Thyroid gland (tissue), 4 donors: ENCODE measurements at places on chromosomes 5 and 9. TPM values are rescaled to one million over a fixed set of nuclear protein-coding genes. Genes with fewer than 3 reads are reported as not detected.
A peak's percentile ranks its signal among the peaks of the same experiment; 100 is the strongest.

DNA sequence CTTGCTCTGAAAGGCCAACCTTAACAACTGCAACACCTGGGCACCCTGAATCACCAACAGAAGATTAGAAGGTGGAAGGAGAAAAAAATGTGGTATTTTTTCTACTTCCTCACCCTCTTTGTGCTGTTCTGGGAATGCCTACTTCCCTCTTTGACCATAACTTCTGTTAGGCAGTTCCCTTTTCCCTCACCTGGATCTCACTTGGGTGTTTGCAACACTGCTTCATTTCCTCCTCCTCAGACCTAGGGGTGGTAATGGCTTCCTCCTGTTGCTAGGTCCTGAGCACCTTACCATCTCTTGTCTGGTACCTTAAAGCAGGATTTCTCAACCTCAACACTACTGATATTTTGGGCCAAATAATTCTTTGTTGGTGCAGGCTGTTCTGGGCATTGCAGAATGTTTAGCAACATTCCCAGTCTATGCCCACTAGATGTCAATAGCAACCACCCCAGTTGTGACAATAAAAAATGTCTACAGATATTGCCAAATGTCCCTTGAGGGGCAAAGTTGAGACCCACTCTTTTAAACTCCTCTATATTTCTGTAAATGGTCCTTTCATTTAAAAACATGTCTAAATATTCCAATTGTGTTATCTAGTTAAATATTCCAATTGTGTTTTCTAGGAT is 300.0 kb upstream of the VLDLR start:
- DNase-seq: no peak

DNA sequence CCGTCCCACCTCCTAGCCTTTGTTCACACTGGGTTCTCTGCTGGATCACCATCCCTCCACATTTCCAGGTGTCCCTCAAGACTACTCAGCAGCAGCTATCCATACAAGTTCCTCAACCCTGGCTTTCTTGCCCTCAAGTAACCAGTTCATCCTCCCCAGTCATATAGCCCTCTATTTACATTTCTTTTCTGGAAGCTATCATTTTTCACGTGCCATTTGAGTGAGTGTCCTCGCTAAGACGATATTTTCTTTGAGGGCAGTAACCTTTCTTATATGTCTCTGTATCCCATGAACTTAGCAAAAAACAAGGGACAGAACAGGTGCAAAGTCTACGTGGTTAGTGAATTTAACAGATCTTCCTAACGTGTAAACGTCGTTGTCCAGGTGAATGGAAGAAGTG is 29.6 kb upstream of the KCNMB1 start:
- no peak for DNase-seq

- DNase-seq: no peak
Measured at GRCh38 chr5:37637165-37637845, 202.5 kb downstream of the GDNF start.

- DNase-seq: no peak
Measured at GRCh38 chr9:121275781-121276658, 8.1 kb downstream of the GSN start.

- no peak for DNase-seq
Measured at GRCh38 chr9:130845254-130845653, 10.2 kb downstream of the ABL1 start.

- DNase-seq: no peak
Measured at GRCh38 chr5:81105261-81105877, 127.8 kb upstream of the CKMT2 start.

DNA sequence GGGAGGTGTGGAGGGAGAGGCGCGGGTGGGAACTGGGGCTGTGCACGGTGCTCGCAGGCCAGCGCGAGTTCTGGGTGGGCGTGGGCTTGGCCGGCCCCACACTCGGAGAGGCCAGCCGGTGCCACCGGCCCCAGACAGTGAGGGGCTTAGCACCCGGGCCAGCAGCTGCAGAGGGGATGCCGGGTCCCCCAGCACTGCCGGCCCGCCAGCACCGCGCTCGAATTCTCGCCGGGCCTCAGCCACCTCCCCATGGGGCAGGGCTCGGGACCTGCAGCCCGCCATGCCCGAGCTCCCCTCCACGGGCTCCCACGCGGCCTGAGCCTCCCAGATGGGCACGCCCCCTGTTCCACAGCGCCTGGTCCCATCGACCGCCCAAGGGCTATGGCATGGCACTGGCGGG is 104.6 kb downstream of the GLIS3 start:
- DNase-seq: no peak

- no peak for DNase-seq
Measured at GRCh38 chr5:17212996-17213395, 4.4 kb upstream of the BASP1 start.

GRCh38 chr5:160359816-160360215 is 10.6 kb downstream of the C1QTNF2 start:
- DNase-seq: peak; percentile 37

DNA sequence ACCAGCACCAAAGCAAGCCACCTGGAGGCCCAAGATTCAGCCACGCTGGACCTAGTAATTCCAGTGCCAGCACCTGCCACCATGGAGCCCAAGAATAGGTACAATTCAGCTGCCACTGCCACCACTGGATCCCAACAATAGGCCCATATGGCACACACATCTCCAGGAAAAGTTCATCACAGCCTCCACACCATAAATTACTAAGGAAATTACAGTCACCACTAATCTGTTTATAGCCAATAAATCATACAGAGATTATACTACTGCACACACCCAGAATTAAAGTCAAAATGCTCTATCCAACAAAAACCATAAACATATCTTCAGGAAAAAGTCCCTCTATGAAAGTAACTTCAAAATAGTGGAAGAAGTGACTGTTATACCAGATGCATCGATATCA is 242.8 kb downstream of the SPATA31D1 start:
- DNase-seq: no peak

DNA sequence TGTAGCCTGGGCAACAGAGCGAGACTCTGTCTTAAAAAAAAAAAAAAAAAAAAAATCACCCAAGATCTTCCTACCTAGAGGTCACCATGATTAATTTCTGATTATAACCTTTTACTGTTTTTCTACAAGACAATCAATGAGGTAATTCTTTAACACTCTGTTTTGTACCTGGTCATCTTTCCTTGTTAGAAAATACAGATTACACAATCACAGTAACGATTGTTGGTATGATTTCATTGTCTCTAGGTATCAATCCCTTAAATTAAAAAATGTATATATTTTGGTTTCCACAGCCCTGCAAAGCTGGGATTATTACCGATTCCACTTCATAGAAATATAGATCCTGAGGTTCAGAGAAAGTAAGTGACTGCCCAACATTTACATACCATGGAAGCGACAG is 8.3 kb upstream of the ATG10 start:
- no peak for DNase-seq

- DNase-seq: no peak
Measured at GRCh38 chr5:112201141-112201540, 217.9 kb downstream of the EPB41L4A start.

DNA sequence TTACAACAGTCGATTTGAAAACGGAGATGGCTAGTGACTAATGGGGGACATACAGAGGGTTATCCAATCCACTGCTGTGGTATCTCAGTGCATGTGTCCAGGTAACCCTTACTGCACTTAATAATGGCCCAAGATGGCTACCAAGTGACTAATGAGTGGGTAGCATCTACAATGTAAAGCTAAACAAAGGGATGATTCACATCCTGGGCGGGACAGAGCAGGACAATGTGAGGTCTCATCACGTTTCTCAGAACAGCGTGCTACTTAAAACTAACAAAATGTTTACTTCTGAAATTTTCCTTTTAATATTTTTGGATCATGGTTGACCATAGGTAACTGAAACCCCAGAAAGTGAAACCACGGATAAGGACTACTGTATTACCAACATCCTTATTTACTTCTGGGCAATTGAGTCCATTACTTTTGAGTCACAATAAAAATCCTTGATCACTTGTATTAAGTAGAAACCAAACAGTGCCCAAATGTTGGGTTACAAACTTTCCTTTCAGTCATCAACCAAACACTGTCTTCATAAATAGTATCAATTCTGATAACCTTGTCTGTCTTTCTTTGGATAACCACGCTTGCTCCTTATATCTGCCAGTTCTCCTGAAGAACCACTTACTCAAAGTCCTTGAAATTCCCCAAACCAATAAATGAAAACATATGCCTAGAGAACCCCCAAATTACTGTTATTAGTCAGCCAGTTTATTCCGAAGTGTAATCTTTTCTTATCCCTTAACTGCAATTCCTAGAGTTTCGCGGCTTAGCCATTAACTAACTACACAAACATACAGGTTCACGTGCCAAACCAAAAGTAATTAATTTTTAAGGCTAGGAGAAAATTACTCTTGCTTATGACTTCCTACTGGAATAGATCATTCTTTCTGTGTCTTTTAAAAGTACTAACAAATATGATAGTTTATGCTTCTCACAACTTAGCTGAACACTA is 59.7 kb downstream of the ELL2 start:
- DNase-seq: no peak

DNA sequence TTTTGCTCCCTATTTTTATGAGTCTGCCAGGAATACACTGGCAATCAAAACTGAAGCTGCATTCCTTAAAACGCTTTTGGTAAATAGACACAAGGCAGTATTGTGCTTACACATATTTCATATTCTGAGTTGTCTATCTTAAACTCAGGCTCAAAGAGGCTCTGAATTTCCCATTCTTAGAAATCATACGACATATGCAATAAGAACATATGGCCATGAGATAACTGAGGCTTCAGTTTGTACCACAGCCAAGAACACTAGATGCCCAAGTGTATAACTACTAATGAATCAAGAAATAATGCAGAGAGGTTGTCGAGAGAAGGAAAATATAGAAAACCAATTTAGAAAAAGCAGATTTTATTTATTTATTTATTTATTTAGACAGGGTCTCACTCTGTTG is 357.4 kb downstream of the NDUFS4 start:
- DNase-seq: no peak

MPDZ gene
- 34.2 TPM for total RNA-seq

CTSL gene
- 62.0 TPM for total RNA-seq

CDC20B gene
- total RNA-seq: not detected

SOHLH1 gene
- not detected for total RNA-seq

OBP2B gene
- not detected for total RNA-seq

ECM2 gene
- 4.9 TPM for total RNA-seq

CYFIP2 gene
- total RNA-seq: 25.3 TPM

DIRAS2 gene
- 11.3 TPM for total RNA-seq
